ENCODE measurements at places on chromosomes 11 and 22. TPM values are rescaled to one million over a fixed set of nuclear protein-coding genes. Genes with fewer than 3 reads are reported as not detected.

OR6A2 gene
- not detected for total RNA-seq

BIRC2 gene
- 30.4 TPM for total RNA-seq

MIOX gene
- not detected for total RNA-seq

PNPLA3 gene
- not detected for total RNA-seq

SUSD2 gene
- total RNA-seq = 3.2 TPM

H19 gene
- total RNA-seq = 634 TPM

TNKS1BP1 gene
- total RNA-seq = 32.6 TPM

KDM4D gene
- 0.69 TPM for total RNA-seq

OR56B4 gene
- total RNA-seq = not detected

C11orf52 gene
- total RNA-seq = 1.2 TPM

TUB gene
- total RNA-seq = 22.8 TPM

RBFOX2 gene
- 75.4 TPM for total RNA-seq

TMEM121B gene
- total RNA-seq = 1.5 TPM

APOA4 gene
- total RNA-seq = not detected

MCHR1 gene
- total RNA-seq = 0.36 TPM

TSPAN32 gene
- 27.1 TPM for total RNA-seq

VPREB3 gene
- total RNA-seq = 0.69 TPM

DSCAML1 gene
- 0.19 TPM for total RNA-seq

FHIP1B gene
- 12.2 TPM for total RNA-seq

SSTR3 gene
- total RNA-seq = not detected

NFAM1 gene
- 1.2 TPM for total RNA-seq

BLID gene
- total RNA-seq = 0.36 TPM

P2RY2 gene
- total RNA-seq = 19.8 TPM

C11orf87 gene
- total RNA-seq = 0.14 TPM

SMC1B gene
- total RNA-seq = not detected

NOX4 gene
- total RNA-seq = 3.5 TPM

ALG8 gene
- total RNA-seq = 15.3 TPM

MICALL1 gene
- total RNA-seq = 14.8 TPM

ZNF214 gene
- 0.96 TPM for total RNA-seq

OR52I2 gene
- not detected for total RNA-seq

QSER1 gene
- 15.0 TPM for total RNA-seq

ABTB2 gene
- total RNA-seq = 24.7 TPM

CYTH4 gene
- total RNA-seq = 4.8 TPM

ANGPTL5 gene
- total RNA-seq = 1.3 TPM

MFRP gene
- total RNA-seq = not detected

ENTHD1 gene
- not detected for total RNA-seq

Measured in left ventricle myocardium inferior (tissue), 1 donor.